ENCODE measurements at places on chromosomes 2 and 18.

GRCh38 chr18:57208047-57208446, 61.2 kb downstream of the BOD1L2 start:
- DNase-seq: no peak

- DNase-seq: peak; percentile 51
Observed at GRCh38 chr18:75211953-75212750, 1.6 kb downstream of the TSHZ1 start.

DNA sequence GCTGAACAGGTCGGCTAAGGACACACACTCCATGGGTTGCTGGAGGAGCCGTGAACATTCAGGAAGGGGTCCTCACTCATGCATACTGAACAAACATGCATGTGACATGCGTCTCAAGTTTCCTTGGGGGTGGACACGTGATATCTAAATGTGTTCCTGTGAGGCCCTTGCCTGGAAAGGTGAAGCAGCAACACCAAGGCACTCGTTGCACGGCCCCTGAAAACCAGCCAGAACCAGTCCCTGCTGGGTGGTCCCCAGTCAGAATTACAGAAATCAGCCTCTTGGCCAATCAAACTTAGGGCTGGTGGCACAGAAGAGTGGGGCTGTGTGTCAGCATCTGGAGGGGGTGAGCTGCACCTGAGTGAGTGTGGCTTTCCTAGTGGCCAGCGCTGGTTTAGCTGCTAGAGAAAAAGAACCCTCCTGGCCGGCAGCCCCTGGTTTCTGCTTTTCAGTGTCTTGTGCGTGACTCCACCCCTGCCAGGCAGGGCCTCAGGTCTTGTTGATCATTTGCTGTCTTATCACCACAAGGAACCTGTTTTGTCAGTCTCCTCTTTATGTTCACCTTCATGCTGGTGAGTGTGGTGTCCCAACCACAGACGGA, 3.2 kb upstream of the AQP12B start:
- no peak for DNase-seq

DNA sequence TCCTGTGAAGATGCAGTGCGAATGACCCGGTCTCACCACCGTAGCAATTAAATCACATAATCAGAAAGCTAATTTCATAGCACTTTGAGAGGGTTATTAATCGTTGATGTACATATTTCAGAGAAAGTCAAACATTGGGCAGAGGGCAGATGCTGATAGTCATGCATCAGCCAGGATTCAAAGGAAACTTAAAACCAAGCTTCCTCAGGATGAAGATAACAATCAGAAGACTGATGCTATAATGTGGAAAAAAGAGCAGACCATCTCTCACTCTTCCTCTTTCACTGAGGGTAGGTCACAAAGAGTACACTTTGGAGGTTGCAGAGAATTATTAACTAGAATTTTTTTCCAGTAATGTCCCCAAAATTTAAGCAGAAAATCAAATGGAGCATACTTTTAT, 1027.7 kb upstream of the ZEB2 start:
- no peak for DNase-seq

GRCh38 chr2:23824777-23825212, 102.1 kb downstream of the ATAD2B start:
- peak; percentile 75 for DNase-seq

DNA sequence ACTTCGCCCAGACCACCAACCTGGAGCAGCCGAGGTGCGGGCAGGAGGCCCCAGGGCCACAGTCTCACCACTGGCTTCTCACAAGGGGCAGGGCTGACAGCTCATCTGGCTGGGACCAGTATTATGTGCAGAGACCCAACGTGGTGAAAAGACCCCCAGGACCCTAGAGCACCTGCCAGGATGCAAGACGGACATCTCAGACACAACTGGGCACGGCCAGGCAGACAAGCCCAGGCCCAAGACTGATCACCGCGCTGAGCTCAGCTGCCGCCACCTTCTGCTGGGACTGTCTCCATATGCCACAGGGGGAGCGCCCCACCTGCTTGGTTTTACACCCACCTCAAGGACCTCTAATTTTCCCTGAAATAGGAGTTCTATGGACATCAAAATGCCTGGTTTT, 23.2 kb downstream of the HDAC4 start:
- no peak for DNase-seq

- DNase-seq: peak; percentile 62
Observed at GRCh38 chr18:11154368-11154989, 5.1 kb upstream of the PIEZO2 start.

- no peak for DNase-seq
Observed at GRCh38 chr2:214107726-214108125, 303.1 kb upstream of the VWC2L start.

DNA sequence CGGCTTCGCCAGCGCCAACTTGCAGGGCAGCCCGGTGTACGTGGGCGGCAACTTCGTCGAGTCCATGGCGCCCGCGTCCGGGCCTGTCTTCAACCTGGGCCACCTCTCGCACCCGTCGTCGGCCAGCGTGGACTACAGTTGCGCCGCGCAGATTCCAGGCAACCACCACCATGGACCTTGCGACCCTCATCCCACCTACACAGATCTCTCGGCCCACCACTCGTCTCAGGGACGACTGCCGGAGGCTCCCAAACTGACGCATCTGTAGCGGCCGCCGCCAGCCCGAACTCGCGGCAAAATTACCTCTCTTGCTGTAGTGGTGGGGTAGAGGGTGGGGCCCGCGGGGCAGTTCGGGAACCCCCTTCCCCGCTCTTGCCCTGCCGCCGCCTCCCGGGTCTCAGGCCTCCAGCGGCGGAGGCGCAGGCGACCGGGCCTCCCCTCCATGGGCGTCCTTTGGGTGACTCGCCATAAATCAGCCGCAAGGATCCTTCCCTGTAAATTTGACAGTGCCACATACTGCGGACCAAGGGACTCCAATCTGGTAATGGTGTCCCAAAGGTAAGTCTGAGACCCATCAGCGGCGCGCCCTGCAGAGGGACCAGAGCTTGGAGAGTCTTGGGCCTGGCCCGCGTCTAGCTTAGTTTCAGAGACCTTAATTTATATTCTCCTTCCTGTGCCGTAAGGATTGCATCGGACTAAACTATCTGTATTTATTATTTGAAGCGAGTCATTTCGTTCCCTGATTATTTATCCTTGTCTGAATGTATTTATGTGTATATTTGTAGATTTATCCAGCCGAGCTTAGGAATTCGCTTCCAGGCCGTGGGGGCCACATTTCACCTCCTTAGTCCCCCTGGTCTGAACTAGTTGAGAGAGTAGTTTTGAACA, 15.1 kb downstream of the HOXD3 start:
- DNase-seq: no peak

- DNase-seq: peak; percentile 66
Observed at GRCh38 chr2:108621087-108621559, 86.9 kb downstream of the LIMS1 start.

GRCh38 chr2:53561155-53561554, 206.4 kb upstream of the CHAC2 start:
- no peak for DNase-seq

GRCh38 chr2:147135376-147135775, 709.5 kb upstream of the ACVR2A start:
- no peak for DNase-seq
